Muscle of arm (tissue), 14 donors: ENCODE measurements at places on chromosomes 11 and 22. TPM values are rescaled to one million over a fixed set of nuclear protein-coding genes. Genes with fewer than 3 reads are reported as not detected.

- DNase-seq: no peak
These were observed 1.1 kb upstream of the MTMR2 start for GRCh38 chr11:95925011-95925410.

- DNase-seq: no peak
These were observed 16.8 kb downstream of the SLC22A25 start for GRCh38 chr11:63226488-63227114.

GRCh38 chr11:111397034-111397433, 18.0 kb upstream of the POU2AF1 start:
- no peak for DNase-seq

GRCh38 chr11:47187723-47188122, 1.5 kb upstream of the PACSIN3 start:
- no peak for DNase-seq

The C1QTNF5 gene
- 23.5 TPM for polyA plus RNA-seq

The PIH1D2 gene
- not detected for polyA plus RNA-seq

The OR52K2 gene
- polyA plus RNA-seq: not detected

The TIMP3 gene
- 100 TPM for polyA plus RNA-seq

DNA sequence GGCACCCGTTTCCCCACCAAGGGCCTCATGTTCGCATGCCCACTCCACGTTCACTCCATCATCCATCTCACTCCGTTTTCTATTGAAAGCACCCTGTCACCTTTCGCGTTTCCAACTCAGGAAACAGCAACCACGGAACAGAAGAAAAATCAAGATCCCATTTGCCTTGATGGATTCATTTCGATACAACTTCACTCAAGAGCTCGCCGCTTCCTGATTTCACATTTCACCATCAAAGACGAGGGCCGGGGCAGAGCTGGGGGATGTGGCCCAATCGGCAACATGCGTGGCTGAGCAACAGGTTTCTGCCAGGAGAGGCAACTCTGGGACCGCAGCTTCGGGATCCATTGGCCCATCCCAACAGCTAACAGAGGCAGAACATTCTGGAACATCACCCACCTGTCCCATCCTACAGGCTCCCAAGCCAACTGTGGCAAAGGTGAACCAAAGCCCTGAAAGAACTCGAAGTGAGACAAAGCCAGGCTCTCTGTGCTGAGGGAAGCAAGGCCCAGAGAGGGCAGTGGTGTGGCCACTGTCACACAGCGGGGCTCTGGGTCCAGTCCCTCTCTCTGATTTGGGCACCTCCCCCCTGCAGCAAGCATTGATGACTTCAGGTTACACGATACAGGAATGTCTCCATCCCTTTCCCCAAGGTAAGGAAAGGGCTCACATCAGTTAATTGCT, 36.2 kb upstream of the CD5 start:
- DNase-seq: no peak

- peak; percentile 66 for DNase-seq
These were observed 11.4 kb upstream of the ANKK1 start for GRCh38 chr11:113376156-113376555.

DNA sequence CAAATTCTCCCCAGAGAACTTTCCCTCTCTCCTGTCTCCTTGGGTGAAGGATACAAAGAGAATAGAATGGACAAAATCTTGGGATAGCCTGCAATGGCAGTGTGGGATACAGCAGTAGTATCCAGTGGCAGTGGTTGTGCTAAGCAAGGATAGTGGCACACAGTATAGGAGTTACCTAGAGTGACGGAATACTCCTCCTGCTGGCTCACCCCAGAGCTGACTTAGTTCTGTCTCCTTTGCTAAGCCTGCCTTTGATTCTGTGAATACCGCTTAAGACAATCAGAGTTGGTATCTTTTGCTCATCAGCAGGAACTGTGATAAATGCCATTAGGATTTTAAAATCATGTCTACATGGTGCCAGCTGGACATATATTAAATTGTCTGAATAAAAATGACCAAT, 404.3 kb downstream of the JRKL start:
- no peak for DNase-seq

The CRACR2B gene
- 7.4 TPM for polyA plus RNA-seq

GRCh38 chr11:16780146-16780545, 41.7 kb downstream of the C11orf58 start:
- no peak for DNase-seq

- DNase-seq: peak; percentile 14
These were observed 75.5 kb upstream of the CLDN5 start for GRCh38 chr22:19599626-19600243.

The GRIA4 gene
- 38.0 TPM for polyA plus RNA-seq

GRCh38 chr11:13038366-13038765, 29.2 kb downstream of the RASSF10 start:
- DNase-seq: no peak

DNA sequence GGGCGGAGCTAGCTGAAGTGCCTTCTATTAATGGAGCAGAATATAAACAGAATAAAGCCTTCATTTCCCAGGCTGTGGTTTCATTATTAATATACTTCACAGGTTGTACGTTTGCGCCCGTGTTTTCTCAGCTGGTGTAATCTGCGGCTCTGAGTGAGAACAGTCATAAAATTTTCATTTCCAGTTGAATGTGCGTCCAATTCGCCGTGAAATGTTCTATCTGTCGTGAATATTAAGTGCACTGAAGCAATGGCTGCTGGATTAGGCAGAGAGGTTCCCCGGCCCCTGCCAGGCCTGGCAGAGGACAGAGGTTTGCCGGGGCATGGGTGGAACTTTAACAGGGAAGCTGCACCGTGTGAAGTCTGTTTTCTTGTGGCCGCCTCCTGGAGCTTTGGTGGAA, 874.4 kb downstream of the NTM start:
- no peak for DNase-seq

- no peak for DNase-seq
These were observed 2.3 kb downstream of the USP35 start for GRCh38 chr11:78190871-78191538.

DNA sequence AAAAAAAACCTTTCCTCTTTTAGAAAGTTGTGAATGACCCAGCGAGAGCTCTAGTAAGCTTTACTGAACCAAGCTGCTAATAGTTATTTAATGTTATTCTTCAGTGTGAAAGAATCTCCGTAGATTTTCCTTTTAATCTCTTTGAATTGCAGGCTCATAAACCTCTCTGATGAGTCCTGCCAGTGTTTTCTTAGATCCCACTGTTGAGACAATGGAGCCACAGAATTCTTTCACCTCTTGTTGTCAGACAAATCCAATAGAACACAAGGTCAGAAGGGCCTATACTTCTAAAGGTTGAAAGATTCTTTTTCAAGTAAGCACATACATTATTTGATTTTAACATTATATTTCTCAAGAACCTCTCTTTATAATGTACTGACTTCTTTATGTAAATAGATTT, 52.2 kb downstream of the DNAJC24 start:
- DNase-seq: no peak

GRCh38 chr11:2679011-2679676, 20.6 kb downstream of the KCNQ1OT1 start:
- DNase-seq: no peak

DNA sequence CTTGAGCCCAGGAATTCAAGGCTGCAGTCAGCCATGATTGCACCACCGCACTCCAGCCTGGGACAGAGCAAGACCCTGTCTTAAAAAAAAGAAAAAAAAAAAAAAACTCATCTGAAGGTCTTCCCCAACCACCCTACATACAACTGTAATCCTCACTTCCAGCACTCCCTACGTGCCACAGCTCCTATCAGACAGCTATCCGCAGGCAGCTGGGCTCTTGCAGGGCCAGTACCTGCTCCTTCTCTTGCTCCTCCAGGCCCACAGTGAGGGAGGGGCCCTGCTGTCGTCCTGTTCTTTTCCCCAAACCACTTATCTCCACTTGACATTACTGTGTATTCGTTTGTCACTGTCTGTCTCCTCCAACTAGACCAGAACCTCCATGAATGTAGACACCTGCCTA, 156.1 kb upstream of the NECTIN1 start:
- no peak for DNase-seq

DNA sequence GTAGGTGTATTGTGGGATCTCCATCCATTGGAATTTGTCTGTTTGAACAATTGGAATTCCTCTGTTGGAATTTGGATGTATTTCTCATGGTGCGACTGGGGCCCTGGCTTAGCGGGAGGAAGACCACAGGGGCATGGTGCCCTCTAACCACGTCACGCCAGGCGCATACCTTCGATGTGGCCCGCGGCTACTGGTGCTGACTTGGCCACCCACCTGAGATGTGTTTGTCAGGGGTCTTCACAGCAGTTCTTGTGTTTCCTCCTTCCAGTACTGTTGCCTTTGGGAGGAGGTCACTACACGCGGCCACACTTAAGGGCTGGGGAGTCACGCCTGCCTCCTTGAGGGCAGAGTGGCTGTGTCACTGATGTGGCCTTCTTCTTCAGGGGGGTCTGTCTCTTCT, 36.6 kb upstream of the GRAMD4 start:
- no peak for DNase-seq

DNA sequence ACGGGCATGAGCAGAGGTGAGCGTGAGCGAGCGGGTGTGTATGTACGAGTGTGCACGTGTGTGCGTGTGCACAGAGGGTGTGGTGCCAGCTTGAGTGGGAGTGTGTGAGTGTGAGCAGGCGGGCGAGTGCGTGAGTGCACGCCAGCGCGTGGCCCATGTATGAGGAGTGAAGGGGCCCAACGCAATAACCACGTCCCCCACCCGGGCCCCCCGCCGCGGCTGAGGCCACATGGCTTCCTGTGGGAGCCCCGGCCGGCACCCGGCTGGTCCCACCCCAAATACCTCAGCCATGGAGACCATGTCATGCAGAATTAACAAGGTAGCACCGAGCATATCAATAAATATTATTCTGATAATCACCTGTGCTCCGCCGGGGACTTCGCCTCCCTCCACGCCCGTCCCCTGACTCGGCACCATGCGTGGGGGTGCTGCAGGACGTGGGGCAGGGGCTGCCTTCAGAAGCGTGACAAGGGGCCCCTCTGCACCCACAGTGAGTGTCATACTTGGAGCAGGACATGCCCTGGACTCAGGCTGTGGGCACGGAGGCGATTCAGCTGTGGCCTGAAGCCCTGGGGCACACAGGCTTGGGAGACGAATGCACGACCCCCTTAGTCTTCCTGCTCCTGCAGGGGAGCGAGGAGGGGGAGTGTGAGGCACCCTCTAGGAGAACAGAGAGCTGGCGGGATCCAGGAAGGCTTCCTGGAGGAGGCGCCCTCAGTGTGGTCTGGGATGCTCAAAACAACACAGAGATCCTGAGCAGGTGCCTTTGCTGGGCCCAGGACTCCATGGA, 5.6 kb upstream of the TRABD start:
- no peak for DNase-seq

DNA sequence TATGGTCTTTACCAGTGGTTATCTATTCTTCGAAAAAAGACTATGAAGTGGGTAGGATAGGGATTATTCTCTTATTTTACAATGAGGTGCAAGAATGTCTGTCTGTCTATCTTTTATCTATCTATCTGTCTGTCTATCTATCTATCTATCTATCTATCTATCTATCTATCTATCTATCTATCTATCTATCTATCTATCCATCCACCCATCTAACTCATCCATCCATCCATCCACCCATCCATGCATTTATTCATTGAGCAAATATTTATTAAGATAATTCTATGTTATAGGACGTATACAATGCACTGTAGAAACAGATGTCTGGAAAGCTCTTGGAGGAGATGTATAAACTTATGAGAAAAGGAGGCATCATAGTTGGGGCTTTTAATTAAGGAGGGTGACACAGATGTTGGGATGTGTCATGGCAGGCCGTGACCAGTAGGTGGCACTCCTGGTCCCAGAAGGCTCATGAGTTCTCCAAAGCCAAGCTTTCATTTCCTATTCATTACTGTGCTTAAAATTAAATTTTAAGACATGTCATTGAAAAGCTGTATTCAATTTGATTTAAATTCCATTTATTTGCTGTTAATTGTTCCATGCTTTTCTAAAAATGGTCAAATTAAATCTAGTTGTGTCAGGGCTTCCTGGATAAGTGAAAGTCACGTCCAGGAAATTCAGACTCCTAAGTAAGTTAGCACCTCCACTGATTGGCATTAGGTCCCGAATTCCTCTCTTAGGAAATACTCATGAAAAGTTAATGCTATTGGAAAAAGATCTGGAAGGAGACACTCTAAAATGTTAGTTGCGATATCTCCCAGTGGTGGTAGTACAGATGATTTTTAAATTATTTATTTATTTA, 19.0 kb upstream of the E2F8 start:
- DNase-seq: peak; percentile 48

The SLC37A2 gene
- 3.2 TPM for polyA plus RNA-seq

The TBX10 gene
- not detected for polyA plus RNA-seq

- DNase-seq: no peak
These were observed 222.5 kb downstream of the TBC1D22A start for GRCh38 chr22:46984751-46985506.

The OR10V1 gene
- polyA plus RNA-seq: not detected

The GDPD5 gene
- 24.6 TPM for polyA plus RNA-seq

GRCh38 chr11:100515087-100515486, 172.0 kb upstream of the ARHGAP42 start:
- no peak for DNase-seq

The C11orf86 gene
- not detected for polyA plus RNA-seq

DNA sequence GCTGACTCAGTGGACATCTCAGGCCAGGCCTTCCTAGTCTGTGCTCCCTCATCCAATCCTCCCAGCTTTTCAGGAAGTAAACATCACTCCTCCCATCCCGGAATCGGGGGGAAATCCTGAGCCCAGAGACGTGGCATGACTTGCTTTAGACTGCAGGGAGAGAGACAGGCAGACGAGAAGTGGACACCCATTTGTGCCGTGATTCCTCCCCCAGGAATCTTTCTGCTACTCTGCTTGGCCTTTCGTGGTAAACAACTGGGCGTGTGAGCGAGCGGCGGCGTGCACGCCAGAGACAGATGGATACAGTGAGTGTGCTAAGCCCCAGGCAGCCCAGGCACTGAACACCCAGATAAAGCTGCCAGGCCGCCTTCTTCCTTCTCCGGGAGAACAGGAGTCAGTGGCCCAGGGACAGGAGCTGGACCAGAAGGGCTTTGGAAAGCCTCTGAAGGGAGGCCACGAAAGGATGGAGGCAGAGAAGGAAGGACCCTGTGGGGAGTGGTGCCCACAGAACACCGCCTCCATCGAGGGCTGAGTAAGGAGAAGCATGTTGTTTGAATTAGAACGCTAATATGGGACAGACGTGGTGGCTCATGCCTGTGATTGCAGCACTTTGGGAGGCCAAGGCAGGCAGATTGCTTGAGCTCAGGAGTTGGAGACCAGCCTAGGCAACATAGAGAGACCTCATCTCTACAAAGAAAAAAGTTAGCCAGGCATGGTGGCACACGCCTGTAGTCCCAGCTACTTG, 53.0 kb upstream of the PRR5 start:
- DNase-seq: no peak

- no peak for DNase-seq
These were observed 62.7 kb upstream of the SHISAL1 start for GRCh38 chr22:44375451-44375850.

GRCh38 chr22:26404851-26405421, 24.1 kb upstream of the ASPHD2 start:
- DNase-seq: no peak
